Motor neuron (in vitro differentiated cells): ENCODE measurements at places on chromosomes 11 and 22.

- peak; percentile 75 for ATAC-seq
These were observed 11.9 kb downstream of the TMEM41B start for GRCh38 chr11:9302448-9302847.

- no peak for ATAC-seq
These were observed 48.5 kb upstream of the TIMP3 start for GRCh38 chr22:32752816-32753520.

DNA sequence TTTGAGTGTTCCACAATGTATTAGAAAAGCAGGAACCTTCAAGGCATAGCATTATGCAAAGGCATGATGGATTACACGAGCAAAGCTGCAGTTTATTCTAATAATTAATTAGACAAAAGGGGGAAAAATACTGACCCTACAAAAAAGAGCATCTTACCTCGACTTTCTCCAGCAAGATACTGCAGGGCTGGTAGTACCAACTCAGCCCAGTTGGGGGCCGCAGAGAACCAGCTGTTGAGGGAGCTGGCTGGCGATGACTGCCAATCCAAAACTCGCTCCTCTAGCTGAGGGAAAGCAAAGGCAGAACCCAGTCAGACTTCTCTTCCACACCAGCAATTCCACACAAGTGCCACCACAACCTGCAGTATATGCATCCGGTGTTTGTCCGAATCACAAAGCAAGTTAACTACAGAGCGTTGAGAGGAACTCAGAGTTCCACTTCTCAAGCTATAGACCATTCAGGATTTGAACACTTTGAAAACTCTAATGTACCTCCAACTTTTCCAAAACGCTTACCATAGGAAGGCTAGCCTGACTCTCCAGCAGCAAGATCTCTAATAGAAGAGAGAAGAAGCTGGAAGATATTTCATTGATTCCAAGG is 13.7 kb downstream of the NFRKB start:
- no peak for ATAC-seq

DNA sequence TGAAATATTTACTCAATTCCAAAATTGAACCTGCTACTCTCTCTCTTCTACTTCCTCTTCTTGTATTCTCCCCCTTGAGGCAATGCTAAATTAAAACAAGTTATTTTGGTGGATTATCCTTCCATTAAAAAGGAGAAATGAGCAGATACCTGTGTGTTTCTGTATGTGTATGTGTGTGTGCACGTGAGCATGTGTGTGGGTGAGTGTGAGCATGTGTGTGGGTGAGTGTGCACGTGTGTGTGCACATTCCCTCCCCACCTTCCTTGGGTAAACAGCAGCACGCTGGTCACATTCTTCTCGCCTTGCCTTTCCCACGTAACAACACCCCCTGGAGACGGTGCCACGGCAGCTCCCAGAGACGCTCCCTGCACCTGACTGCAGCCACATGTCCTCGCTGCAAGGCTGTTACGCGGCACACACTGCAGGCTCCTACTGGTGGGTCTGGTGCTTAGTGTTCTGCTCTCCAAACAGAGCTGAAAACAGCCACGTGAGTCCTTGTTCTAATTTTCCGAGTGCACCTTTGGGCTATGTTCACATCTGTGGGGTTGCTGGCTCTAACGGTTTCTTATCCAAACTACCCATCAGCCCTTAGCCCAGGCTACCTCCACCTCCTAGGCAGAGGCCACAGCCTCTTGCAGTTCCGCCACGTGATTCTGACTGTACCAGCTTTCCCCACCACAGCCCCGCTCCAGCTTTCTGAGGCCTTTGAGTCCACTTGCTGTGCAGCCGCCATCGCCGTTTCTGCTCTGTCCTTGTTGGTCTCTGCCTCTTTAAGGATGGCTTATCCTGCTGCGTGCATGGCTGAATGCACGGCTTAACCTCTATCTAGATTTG is 123.4 kb downstream of the CTTN start:
- no peak for ATAC-seq

DNA sequence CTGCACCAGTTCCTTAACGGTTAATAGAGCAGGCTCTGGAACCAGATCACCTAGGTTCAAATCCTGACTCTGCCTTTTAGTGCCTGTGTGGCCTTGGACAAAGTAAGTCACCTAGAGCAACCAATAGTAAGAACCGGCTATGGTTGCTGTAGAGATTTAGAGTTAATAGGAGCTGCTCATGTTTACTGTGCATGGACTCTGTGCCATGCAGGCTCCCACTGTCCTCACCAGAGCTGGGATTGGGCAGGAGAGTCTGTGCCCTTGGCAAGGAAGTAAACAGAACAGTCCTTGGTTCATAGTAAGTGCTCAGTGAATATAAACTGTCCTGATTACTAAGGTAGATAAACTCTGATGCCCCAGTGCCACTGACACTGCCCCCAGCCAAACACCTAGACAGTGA is 1.4 kb upstream of the TP53I11 start:
- ATAC-seq, result no peak

GRCh38 chr11:41003339-41004282 is 455.8 kb downstream of the LRRC4C start:
- no peak for ATAC-seq

GRCh38 chr11:84719935-84720577 is 907.1 kb downstream of the DLG2 start:
- peak; percentile 88 for ATAC-seq

DNA sequence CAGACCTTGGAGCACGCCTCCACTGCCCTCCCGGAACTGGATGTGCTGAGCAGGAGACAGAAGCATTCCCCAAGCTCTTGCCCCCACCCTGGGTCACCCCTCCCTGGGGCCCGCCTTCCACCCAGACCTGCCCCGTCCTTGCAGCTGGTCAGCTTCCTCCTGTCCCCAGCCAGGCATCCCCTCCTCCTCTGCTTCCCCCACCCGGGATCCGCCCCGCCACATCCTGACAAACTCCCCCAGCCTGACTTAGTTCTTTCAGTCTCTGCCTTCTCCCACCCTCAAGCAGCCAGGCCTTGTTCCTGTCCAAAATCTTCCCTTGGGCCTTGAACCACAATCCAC is 1.1 kb upstream of the PLXNB2 start:
- ATAC-seq, result no peak

DNA sequence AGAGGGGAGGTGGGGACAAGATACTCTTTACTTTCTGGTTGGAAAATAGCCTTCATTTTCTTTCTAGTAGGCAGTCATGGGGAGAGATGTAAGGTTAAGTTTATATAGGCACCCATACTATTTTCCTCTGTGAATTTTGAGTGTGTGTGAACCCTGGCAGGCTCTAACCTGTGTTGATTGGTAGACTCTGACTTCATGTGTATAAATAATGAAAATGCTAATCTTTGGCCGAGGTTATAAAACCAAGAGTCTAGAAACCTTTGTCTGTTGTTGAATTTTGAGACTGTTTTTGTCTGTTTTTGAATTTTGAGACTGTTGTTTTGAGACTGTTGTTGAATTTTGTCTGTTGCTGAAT is 14.0 kb downstream of the TRIM44 start:
- no peak for ATAC-seq

DNA sequence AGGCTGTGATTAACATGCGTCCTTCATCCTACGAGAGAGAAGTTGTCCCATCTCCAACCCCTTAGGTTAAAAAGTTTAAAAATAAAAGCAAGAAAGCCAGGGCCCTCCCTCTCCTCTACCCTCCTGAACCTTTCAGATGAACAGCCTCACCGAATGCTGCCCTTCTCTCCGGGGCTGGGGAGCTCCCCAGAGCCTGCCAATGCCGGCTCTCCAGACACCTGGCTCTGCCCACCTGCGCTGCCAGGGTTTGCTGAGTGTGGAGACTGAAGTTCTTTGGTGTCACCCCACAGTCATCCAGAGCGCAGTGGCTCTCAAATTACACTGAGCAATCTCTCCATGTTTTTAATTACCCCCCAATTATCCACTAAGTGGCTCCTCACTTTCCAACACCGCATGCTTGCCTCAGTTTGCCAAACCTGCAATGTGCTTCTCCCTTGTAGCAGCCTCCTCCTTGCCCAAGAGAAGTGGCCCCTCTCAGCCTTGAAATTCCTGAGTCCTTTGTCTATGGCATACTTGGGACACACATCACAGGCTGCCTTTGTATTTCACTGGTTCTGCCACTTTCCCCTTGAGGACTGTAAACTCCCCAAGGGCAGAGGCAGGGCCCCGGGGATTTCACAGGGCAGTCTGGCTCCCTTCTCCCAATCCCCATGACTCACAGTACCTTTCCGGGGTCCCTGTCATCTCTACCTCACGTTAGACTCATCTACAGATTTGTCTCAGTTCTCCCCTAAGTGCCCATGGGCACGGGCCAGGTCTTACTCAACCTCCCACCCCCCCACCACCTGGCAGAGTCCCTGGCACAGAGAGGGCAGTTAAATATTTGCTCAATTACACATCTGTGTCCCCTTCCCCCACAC is 2.0 kb downstream of the MYH9 start:
- ATAC-seq, result no peak

GRCh38 chr22:17074648-17075002 is 10.2 kb upstream of the IL17RA start:
- no peak for ATAC-seq

GRCh38 chr11:86938900-86939880 is 16.0 kb downstream of the FZD4 start:
- ATAC-seq, result peak; percentile 49

DNA sequence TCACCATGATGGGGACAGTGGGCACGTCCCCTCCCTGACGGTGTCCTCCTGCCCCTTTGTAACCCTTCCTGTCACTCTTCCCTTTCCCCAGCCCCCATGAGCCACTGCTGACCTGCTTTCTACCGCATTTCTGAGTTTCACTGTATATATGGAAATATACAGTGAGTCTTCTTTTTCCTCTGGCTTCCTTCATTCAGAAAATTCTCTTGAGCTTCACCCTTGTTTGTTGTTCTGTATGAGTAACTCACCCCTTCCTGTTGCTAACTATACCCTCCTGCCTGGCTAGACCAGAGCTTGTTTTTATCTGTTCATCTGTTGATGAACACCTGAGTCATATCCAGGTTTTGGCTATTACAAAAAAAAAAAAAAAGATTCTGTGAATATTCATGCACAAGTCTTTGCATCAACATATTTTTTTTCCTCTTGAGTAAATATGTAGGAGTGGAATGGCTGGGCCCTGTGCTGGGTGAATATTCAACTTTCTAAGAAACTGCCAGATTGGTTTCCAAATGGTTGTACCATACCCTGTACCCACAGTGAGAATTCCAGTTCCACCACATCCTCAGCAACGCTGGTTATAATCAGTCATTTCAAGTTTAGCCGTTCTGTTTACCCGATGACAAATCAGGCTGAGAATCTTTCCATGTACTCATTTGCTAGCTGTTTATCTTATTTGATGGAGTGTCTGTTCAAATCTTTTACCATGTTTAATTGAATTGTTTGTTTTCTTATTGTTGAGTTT is 62.0 kb downstream of the IGF2 start:
- ATAC-seq, result peak; percentile 99

- ATAC-seq, result no peak
These were observed 37.8 kb downstream of the ARRB1 start for GRCh38 chr11:75313513-75314272.

GRCh38 chr22:46546466-46547178 is 9.2 kb upstream of the CELSR1 start:
- peak; percentile 4 for ATAC-seq

- no peak for ATAC-seq
These were observed 3.5 kb downstream of the PANX1 start for GRCh38 chr11:94132152-94132558.

- ATAC-seq, result no peak
These were observed 3.4 kb downstream of the RAB1B start for GRCh38 chr11:66271816-66272215.

GRCh38 chr22:47600281-47600680 is 837.8 kb downstream of the TBC1D22A start:
- no peak for ATAC-seq

GRCh38 chr11:131904756-131905155 is 534.3 kb downstream of the NTM start:
- no peak for ATAC-seq

GRCh38 chr11:73143126-73143838 is 1.2 kb upstream of the FCHSD2 start:
- ATAC-seq, result no peak

- ATAC-seq, result no peak
These were observed 10.9 kb downstream of the TCIRG1 start for GRCh38 chr11:68049509-68050370.

GRCh38 chr11:94154095-94154856 is 25.6 kb downstream of the PANX1 start:
- ATAC-seq, result no peak

DNA sequence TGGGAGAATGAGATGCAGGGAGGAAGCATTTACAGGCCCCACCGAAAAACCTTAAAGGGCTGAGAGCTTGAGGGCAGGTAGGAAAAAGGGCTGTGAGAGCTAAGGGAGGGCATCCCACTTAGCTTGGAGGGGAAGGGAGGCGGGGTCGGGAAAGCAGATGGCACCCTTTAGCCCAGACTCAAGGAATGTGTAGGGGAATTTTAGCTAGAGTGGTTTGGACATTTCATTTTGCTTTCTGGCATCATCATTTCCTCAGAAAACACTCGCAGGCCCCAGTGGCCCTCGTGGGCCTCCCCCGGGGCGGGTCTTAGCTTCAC is 846 bp upstream of the STIM1 start:
- no peak for ATAC-seq

GRCh38 chr22:39080052-39080762 is 3.1 kb downstream of the APOBEC3G start:
- ATAC-seq, result no peak

DNA sequence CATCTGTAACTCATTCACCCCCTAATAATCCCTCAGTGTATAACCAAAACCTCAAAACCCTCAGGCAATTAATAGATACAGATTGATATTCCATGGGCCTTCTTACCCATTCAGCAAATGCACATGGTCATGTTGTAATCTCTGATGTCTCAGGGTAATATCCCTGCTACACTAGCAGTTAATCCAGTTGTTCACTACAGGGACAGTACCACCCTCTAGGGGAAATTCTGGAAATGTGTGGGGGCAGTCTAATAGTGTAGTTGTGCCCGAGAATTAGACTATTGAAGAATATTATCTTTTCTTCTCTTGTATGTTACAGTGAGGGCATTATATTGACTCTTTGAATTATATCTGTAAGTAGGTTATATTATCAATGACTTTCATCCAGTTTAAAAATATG is 175.4 kb downstream of the CWF19L2 start:
- ATAC-seq, result no peak

DNA sequence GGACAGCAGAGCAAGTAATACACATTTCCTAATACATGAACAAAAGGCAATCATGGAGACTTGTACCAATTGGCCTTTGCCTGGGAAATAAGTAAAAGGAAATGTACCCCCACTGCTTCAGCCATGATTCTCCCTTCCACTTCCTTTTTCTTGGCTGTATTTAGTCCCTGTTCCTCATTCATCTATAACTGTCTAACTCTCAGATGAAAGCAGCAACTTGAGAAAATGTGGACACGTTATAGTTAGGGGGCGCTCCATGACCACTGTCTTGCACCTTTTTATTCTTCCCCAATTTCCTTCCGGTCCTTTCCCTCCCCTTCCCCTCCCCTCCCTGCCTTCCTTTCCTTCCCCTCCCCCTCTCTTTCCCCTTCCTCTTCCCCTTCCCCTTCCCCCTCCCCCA is 61.3 kb upstream of the BARX2 start:
- no peak for ATAC-seq
